ENCODE measurements at places on chromosomes 12 and 14.

GRCh38 chr12:82883394-82884355, 197.0 kb downstream of the TMTC2 start:
- no peak for DNase-seq

DNA sequence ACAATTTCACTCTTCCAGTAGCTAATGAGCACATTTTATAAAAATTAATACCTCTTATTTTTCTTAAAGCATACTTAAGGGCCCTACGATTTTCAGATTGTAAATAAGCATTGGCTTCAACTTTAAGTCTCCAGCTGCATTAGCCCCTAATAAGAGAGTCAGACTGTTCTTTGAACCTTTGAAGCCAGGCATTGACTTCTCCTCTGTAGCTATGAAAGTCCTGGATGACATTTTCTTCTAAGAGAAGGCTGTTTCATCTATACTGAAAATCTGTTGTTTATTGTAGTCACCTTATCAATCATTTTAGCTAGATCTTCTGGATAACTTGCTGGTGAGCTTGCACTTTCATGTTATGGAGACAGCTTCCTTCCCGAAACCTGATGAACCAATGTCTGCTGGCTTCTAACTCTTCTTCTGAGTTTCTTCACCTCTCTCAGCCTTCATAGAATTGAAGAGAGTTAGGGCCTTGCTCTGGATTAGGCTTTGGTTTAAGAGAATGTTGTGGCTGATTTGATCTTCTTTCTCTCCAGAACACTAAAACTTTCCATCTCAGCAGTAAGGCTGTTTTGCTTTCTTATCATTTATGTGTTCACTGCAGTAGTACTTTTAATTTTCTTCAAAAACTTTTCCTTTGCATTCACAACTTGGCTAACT, 377.1 kb upstream of the RGS6 start:
- no peak for DNase-seq

DNA sequence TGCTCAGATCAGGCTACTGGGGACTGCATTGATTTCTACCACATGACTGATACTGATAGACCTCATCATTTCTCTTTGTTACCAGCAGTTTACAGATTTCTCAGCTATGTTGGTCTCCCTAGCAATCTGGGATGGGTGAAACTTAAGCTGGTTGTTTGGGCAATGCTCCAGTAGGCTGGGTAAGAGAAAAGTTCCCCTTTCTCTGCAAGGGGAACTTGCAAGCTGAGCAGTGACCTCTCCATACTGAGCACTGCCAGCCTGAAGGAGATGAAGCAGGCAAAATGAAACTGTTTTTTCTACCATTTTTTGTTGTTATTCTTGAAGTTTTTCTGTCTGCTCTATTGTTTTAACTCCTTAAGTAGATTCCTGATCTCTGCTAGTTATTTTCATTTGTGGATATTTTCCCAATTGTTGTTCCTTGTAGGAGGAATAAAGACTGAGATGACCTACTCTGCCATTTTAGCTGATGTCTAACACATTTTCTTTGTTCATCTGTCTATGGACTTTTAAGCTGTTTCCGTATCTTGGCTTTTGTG, 1.3 kb upstream of the OR4M1 start:
- DNase-seq, result no peak

DNA sequence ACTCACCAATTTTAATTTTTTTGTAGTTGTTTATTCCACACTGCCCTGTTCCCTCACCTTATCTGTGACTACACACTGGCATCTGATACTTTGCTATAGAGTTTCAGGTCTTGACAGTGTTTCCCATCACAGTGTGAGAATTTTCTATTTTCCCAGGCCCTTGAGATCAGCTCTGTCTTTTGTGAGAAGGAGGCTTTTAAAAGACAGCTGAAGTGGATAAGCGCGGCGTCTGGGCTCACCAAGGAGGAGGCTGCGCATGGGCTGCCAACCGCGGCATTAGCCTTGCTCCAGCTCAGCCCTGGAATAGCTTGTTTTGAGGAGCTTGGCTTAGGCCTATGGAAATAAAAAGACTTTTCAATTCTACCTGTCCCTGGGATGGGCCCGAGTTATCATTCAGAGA, 181.3 kb downstream of the RMST start:
- DNase-seq, result no peak

GRCh38 chr14:100784523-100785337, 41.2 kb upstream of the MEG3 start:
- DNase-seq, result no peak

GRCh38 chr12:126219654-126220279, 1154.5 kb downstream of the AACS start:
- no peak for DNase-seq

- DNase-seq, result no peak
These were observed 14.4 kb upstream of the ATF1 start for GRCh38 chr12:50749459-50749882.

DNA sequence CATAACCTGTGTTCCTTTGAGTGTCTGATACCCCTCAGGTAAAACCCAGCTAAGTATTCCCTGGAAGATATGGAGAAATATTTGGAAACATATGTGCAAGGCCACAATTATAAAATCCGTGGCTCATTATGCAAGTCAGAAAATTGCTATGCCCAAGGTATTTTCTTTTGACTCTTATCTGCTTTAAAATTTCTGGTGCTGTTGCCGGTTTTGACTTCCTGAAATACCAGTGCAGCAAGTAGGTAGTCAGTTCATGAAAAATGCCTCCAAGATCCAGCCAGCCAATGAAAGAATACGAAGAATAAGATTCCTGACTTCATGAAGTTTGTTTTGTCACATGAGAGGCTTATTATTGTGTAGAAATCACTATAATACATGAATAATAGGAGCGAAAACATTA, 20.2 kb upstream of the FUT8 start:
- DNase-seq, result no peak

GRCh38 chr14:73977896-73978295, 27.8 kb downstream of the COQ6 start:
- no peak for DNase-seq

GRCh38 chr12:25436206-25437030, 116.7 kb downstream of the LMNTD1 start:
- peak; percentile 3 for DNase-seq

DNA sequence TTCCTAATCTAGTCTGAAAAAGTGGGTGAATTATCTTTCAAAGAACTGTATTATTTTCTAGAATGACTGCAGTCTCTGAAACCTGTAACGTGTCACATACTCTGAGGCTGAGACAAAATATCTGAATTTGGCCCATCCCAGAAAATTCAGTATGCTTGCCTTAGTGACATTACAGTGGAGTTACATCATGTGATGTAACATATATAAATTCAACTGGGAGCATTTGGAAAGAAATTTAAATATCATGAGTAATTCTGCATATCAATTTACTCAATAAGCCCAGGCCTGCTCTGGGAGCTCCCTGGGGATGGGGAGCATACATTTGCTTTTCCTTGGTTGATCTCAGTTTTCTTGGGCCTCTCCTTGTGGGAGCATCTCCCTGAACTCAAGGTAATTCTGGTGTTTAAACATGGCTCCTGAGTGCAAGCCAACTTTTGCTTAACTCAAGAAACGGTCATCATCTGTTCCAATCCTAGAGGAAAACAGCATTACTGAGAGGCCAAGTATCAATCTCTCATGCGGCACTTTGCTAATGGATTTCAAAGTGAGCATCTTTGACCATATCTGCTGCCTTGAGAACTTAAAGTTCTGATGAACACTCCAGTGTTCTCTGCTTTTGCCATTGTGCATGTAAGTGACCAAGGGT, 54.4 kb downstream of the AKAP6 start:
- DNase-seq, result no peak

GRCh38 chr12:77124767-77125166, 59.4 kb upstream of the E2F7 start:
- DNase-seq, result no peak

- no peak for DNase-seq
These were observed 26.3 kb downstream of the ETFBKMT start for GRCh38 chr12:31685801-31686200.

- DNase-seq, result no peak
These were observed 11.1 kb upstream of the INF2 start for GRCh38 chr14:104678346-104678745.
